ENCODE measurements at places on chromosomes 13 and 19.
A peak's percentile ranks its signal among the peaks of the same experiment; 100 is the strongest.

DNA sequence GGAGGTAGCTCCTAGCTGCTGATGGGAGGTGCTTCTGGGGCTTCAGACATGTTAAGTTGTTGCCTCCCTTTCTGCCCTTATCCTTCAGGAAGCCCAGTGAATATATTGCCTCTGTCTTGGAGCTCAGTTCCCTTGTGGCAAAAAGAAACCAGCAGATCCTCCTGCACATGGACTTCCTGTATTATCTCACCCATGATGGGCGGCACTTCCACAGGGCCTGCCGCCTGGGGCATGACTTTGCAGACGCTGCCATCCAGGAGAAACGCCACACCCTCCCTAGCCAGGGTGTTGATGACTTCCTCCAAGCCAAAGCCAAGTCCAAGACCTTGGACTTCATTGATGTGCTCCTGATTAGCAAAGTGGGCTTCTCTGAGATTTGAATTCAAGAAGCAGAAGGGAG is 6.0 kb upstream of the CYP4F12 start:
- DNase-seq: no peak

DNA sequence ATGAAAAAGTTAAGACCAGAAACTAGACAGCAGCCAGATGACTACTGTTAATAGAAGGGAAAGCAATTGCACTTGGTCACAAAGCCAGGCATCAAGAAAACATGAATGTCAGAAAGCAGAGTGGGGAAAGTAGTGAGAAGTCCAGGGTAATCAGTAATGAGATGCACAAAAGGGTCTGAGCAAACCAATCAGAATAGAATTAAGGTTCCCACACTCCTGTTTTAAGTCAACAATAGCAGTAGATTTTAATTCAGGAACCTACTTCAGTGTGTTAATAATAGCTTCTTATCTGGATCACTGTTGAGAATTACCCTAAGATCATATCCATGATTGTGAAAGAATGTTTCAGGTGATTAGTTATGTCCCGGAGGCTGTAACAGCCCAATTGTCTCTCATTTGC is 72.6 kb upstream of the KLF5 start:
- DNase-seq: no peak

DNA sequence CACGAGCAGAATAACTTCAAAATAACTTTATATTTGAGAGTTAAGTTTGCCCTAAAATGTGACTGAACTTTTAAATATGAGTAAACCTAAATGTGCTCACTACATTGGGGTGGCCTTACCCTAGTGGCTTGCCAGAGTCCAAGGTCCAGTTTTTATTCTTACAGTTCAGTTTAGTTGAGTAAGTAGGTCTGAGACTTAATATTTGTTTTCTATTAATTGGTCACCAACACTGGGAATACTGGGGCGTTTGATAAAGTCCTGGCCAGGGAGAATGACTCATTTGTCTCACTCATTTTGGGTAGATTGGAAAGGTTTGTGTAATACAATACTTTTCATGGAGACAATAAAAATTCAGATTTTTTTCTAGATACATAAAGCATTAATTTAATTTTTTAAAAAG is 127.8 kb upstream of the SPATA13 start:
- no peak for DNase-seq

GRCh38 chr19:19530423-19530804 is 1.7 kb downstream of the YJEFN3 start:
- DNase-seq: no peak

DNA sequence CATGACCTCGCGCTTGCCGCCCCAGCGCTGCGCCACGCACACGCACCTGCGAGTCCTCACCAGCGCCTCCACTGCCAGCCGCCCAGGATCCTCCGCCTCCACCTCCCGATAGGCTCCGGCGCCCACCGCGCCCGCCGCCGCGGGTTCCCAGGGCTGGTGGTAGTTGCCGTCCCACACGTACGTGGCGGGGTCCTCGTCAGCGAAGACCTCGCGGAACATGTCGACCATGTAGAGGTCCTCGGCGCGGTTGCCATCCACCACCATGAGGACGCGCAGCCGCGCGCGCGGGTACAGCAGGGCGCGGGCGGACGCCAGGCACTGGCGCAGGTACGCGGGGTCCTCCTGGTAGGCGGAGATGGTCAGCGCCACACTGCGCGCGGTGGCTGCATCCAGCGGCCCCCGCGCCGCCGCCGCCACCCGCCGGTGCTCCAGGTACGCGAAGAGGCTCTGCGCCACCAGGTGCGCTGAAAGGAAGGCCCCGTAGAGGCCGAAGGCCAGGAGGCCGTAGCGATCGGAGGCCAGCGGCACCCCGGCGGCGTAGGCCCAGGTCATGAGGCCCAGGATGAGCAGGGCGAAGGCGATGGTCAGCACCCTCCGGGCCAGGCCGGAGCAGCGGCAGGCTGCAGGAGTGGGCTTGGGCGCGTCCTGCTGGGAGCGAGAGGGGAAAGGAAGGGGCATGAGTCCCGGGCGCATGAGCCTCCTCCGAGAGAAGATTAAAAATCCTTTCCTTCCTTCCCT is 4.4 kb downstream of the HAS1 start:
- DNase-seq: no peak

DNA sequence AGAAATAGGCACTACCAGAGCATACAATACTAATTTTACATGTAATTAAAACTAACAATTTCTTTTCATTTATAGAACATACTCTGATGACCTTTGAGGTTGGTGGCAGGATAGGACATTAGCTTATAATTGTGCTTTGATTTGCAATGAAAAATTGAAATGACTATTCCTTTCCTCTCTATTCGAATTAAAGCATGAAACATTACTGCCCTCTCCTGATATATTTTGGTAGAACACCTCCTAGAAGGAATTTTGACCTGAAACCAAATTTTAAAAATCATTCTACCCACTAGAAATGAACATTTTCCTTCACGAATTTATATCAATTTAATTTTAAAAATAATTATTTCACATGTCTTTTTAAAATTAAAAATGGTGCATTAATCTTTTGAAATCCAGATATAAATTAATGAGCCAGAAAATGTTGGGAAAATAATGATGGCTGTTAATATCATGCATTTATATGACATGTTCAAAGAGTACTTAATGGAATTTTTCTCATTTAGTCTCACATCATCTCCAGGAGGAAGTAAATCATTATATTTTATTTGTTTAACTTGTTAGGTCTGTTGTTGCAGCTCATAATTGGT is 556.3 kb upstream of the ARGLU1 start:
- DNase-seq: no peak

DNA sequence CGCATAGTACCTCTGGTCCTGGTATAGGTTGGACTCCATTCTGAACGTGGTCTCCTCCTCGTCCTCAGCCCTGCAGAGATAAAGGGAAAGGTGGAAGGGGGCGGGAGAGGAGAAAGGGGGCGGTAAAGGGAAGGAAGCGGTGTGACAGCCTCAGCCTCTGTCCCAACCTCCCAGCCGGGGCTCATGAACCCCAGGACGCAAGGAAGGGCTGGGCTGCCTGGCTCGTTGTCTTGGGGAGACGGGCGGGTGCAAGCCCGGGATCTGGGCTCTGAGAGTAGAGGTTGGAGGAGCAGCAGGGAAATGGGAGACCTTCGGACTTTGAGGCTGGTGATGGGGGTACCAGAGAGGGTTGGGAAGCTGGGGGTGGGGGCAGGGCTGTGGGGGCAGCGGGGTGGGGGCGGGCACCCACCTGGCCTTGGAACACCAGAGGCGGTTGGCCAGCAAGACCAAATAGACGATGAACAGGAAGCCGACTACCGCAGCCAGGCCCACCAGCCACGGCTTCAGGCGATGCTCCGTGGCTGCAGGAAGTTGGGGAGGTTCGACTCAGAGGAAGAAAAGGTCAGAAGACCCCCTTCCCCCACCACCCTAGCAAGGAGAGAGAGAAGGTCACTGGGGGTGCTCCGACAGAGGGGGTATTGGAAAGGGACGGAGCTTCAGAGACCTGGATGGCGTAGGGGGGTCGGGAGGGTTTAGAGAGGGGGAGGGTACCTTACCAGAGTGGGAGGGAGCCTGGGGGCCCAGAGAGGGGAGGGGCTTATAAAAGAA is 1.7 kb downstream of the SMIM24 start:
- DNase-seq: no peak

DNA sequence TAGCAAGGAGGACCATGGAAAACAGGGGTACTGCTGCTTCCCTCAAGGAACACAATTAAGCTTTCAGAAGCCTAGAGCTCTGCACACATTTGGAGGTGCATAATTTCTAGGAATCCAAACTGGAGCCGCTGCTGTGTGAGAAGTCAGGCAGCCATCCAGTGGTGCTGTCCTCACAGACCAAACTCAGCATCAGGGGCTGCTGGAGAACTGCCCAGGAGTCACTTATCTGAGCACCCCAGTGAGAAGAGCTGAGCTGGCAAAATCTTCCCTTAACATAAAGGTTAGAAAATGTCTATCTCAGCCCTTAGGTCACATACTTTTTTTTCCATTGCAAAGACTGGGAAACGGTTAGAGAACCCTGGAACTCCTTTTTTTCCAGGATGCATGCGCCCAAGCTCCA is 72.8 kb downstream of the ATP7B start:
- no peak for DNase-seq

- DNase-seq: no peak
These were observed 213.8 kb downstream of the DCLK1 start for GRCh38 chr13:35917252-35917941.

DNA sequence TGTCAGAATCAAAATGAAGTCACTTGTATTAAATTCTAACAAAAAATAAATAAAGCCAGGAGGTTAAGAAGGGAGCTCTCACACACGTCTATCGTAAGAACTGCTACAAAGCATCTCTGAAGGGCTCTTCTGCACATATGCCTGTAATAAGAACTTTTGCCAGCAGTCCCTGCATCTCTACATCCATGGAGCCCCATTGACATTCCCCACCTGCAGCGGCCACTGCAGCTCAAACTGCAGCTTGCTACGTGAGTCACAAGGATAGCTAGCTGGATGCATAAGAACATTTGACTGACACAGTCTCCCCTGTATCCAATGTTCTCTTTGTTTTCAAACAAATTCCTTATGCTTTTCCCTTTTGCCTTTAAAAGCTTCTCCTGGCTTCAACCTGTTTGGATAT is 68.3 kb downstream of the DNAJC3 start:
- no peak for DNase-seq

GRCh38 chr19:54257116-54257480 is at the start of gene LILRB5:
Gene LILRB5 (minus strand): TSS chr19:54257273. CDS start chr19:54257193, 80 bp downstream.
- no peak for DNase-seq

DNA sequence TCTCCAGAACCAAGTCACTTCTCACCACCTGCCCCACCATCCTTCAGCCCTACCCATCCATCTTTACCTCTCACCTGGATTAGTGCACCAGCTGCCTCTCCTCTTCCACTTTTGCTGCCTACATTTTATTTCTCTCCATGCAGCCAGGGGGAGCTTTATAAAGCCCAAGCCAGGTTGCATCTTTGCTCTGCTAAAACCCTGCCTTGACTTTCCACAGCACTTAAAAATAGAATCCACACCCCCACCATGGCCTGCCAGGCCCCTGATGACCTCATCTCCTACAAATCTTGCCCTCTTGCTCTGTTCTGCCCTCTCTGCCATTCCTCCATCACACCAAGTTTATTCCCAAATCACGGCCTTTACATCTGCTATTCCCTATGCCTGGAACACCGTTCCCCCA is 1.8 kb downstream of the HOOK2 start:
- no peak for DNase-seq

GRCh38 chr13:40480012-40480914 is 186.2 kb downstream of the FOXO1 start:
- no peak for DNase-seq

- DNase-seq: no peak
These were observed 25.9 kb downstream of the ARHGAP35 start for GRCh38 chr19:46886546-46887239.

DNA sequence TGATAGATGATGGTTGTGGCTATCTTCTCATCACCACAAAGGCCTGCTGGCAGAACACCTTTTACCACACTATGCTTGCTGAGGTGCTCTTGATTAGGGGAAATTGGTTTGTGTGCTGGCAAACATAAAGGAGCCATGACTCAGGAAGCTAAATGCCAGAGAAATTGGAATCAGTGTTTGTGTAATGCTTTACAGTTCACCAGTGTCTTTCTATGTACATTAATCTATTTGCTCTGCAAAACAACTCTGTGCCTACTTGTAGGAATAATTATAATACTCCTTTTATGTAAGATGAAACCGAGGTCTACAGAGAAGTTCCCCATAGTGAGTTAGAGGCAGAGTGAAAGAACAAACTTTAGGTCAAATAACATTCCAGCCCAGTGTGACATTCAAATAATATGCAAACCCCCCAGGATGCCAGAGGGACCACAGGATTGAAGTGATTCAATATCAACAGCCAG is 390.5 kb upstream of the HTR2A start:
- DNase-seq: no peak

DNA sequence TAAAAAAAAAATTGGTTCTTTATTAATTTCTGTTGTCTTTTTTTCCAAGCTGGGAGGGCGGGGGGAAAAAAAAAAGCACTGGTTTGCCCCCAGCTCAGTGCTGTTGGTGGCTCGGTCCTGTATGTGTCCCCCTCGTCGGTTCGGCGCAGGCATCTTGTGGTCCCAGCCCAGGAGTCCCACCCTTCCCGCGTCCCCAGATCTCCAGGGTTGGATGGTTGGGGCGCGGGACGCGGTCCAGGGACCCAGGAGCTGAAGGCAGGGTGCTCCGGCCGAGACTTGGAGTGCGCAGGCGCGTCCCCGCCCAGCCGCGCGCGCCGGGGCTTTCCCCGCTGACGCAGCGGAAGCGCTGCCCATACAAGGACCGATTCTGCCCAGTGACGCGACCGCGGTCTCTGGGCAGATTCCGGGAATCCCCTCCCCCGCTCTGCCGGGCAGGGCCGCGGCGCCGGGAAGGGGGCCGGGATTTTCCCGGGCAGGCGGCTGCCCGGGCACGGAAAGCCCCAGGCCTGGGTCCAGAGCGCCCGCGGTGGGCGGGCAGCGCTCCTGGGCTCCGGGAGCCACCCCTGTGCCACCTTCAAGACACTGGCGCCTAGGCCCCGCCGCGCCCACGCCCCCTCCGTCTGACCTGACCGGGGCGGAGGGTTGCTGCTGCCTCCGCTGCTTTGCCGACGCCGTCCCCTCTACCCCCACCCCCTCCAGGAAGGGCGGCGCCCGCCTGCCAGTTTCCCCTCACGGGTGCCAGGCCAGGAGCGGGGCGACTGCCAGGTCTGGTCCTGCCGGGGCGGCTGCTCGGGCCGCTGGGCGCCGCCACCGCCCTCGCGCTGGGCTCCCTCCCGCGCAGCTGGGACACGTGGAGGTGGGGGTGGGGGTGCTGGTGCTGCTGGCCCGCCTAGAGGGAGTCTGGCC is 2.3 kb downstream of the JUNB start:
- peak; percentile 81 for DNase-seq

GRCh38 chr13:91609353-91609752 is 210.9 kb downstream of the GPC5 start:
- no peak for DNase-seq

- no peak for DNase-seq
These were observed 89.5 kb downstream of the ARHGEF7 start for GRCh38 chr13:111204438-111205177.

- DNase-seq: peak; percentile 85
These were observed 676 bp upstream of the HSPH1 start for GRCh38 chr13:31162151-31163008.

- DNase-seq: no peak
These were observed 125.2 kb upstream of the OBI1 start for GRCh38 chr13:78784014-78784750.

GRCh38 chr19:31459430-31459829 is 110.2 kb upstream of the TSHZ3 start:
- no peak for DNase-seq

- DNase-seq: no peak
These were observed 199.6 kb downstream of the OXGR1 start for GRCh38 chr13:96794669-96795068.
